Stimulated activated CD8-positive, alpha-beta memory T cell treated with anti-CD3 and anti-CD28 coated beads, Interleukin-12 subunit alpha, Interleukin-12 subunit beta, amount 100 ng/mL, for 4 hours (primary cell): ENCODE measurements at places on chromosomes 7 and 10.

DNA sequence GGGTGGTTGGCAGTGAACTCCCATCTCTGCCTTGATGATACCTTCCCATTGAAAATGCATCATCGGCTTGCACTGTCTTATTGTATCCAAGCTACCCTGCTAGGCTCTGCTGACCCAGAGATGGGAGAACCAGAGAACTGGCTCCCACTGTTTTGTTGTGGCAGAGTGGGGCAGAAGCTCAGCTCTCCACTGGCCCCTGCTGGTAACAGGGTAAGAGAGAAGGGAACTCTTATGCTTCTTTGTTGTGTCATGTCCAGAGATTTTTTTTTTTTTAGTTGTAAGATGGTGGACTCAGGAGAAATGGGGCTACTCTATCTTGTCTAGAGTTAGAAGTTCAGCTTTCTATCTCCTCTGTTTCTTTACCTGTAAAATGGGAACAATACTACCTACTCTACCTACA is 100.5 kb upstream of the SDK1 start:
- DNase-seq: no peak

GRCh38 chr10:75969031-75969430 is 537.6 kb downstream of the LRMDA start:
- DNase-seq: no peak

DNA sequence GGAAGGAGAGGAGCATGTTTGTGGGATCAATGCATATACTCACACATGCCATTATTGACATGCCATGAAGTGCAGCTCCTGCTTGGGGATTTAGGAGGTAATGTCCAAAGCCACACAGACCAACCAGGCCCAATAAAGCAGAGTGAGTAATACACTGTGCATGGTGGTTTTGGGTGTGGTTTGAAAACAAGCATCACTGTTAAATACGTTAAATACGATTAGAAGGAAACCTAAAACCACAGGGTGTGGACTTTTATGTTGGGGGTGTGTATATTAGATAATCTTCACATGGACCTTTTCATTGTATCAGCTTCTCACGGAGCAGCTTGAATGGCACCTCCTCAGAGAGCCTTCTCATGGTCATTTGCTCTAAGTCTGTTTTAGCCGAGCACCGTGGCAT is 10.4 kb upstream of the EIF3A start:
- no peak for DNase-seq

- no peak for DNase-seq
These were observed 897.1 kb downstream of the GATA3 start for GRCh38 chr10:8951440-8952089.

DNA sequence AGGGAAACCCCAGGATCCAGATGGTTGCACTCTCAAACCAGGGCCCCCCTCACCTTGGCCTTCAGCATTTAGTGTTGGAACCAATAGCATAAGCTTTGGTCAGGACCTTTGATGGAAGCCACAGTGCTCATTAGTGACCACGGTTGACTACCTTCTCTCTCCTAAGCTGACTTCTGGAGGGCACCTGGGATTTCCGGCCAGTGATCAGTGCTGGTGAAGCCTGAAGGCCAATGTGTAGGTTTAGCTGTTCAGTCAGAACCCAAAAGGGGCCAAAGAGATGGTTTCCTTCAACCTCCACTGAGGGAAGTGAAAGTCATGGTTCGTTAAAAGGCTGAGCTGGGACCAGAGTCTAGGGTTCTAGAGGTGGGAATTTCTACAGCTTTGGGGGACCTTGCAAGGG is 46.4 kb downstream of the TCF7L2 start:
- DNase-seq: no peak

DNA sequence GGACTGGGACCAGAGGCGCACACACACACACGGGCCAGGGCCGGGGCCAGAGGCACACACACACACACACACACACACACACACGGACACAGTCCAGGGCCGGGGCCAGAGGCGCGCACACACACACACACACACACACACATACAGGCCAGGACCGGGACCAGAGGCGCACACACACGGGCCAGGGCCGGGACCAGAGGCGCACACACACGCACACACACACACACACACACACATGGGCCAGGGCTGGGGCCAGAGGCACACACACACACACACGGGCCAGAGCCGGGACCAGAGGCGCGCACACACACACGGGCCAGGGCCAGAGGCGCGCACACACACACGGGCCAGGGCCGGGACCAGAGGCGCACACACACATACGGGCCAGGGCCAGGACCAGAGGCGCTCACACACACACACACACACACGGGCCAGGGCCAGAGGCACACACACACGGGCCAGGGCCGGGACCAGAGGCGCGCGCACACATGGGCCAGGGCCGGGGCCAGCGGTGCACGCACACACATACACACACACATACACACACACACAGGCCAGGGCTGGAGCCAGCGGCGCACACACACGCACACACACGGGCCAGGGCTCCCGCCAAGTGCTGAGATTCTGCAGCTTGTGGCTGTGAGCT is 268.8 kb downstream of the ELFN1 start:
- DNase-seq: no peak
